Hematopoietic multipotent progenitor cell treated with erythropoietin and hydrocortisone succinate and interleukin-3 and kit ligand, for 4 days (in vitro differentiated cells): ENCODE measurements at places on chromosomes 4 and X.
A peak's percentile ranks its signal among the peaks of the same experiment; 100 is the strongest.

DNA sequence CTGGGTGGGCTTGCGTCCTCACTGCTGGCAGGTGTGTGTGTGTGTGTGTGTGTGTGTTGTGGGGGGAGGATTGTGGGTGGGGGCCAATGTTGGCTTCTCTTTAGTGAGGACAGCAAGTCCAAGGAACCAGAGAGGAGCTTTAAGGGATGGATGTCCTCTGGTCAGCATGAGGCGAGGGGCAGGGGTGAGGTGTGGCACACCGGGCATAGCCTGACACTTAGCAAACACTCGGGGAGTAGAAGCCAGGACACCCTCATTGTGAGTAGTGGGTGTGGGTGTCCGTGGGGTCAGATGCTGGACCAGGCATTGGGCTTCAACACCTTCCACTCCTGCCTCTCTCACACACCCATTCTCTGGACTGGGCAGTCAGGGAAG lies 2.8 kb downstream of the SORCS2 start:
- no peak for DNase-seq

- DNase-seq: no peak
Observed at GRCh38 chrX:152157042-152157441, 18.7 kb upstream of the MAGEA10 start.

- DNase-seq: no peak
Observed at GRCh38 chrX:15678339-15678738, 13.7 kb upstream of the CLTRN start.

DNA sequence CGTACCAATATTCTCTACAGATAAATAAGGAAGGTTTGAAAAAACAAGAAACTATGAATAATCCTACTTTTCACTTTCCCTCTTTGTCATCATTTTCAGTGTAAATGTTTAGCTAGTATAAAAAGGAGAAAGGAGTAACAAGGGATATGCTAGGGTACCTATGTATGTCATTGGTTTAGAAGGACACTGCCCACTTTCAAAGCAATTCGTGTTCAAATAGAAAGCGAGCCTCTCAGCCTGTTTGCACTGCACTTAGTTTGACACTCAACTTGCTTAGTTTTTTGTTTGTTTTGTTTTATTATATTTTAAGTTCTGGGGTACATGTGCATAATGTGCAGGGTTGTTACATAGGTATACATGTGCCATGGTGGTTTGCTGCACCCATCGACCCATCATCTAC lies 21.6 kb upstream of the RXFP1 start:
- no peak for DNase-seq

DNA sequence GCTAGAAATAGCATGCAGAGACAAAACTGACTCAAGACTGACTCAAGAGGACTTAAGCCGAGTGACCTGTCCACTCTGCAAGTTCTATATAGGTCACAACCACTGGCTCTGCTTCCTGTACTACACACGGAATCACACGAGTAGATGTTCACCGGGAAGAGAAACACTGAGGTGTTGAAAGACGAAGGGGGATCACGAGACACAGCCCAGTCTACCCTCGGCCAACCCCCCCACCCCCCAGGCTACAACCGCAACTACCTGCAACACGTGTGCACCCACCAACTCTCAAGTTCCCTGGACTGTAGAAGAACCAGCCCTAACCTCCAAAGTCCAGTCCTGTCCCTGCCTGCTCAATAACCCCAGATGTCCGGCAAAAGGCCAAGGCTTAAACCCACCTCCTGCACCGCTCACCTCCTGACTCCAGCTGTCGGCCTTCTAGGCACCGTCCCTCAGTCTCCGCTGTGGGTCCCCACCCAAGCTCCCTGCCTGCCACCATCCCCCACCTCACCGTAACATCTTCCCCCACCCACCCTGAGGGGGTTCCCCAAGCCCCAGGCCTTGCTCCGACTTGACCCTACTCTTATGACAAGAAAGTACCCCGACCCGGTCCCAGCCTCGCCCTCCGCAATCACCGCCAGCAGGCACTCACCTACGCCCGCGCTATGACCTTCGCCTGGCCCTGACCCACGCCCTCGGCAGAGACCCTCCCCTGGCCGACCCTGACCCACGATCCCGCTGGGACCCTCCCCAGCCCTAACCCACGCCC lies 739 bp downstream of the GAK start:
- DNase-seq: peak; percentile 23

- no peak for DNase-seq
Observed at GRCh38 chr4:19051831-19052230, 1030.3 kb upstream of the LCORL start.

GRCh38 chrX:150570512-150570911 lies 2.1 kb downstream of the MTM1 start:
- peak; percentile 73 for DNase-seq

DNA sequence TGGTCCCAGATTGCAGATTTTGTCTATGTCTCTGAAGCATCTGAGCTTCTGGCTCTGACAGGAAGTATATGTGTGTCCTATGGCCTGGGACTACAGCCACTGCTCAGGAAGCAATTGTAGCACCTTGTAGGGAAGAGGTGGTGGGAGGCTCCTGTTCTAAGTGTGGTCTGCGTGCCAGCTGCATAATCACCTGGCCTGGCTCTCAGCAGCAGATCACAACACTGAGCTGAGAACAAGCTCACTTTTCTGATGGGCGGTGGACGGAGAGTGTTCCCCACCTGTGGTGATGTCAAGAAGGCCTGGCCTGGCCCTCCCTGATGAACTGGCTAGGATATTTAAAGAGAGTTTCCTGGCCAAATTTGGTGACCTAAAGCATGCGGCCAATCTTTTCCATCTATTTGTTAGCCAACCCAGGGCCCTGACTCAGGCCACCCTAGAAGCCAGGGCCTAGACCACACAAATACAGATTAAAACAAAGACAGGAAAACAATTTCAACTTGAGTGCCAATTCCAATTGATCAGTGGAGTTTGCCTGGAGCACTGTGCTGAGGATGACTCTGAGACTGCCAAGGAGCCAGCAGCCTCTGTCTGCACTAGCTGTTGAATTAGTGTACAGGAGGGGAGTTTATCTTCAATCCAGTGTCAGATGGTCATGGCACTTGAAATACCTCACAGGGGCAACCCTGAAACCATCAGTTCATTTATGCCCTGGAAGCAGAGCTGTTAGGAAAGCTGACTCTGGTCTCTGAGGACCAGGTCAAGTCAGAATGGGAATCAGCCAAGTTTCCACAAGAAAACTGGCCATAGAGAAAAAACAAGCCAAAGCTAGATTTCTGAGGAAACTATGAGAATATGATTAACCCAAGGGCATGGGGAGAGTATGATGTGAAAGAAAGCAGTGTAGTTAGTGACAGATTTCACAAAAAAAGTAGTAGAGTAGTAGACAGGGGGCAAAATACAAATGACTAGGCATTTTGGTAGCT lies 47.4 kb downstream of the PRDM5 start:
- no peak for DNase-seq

DNA sequence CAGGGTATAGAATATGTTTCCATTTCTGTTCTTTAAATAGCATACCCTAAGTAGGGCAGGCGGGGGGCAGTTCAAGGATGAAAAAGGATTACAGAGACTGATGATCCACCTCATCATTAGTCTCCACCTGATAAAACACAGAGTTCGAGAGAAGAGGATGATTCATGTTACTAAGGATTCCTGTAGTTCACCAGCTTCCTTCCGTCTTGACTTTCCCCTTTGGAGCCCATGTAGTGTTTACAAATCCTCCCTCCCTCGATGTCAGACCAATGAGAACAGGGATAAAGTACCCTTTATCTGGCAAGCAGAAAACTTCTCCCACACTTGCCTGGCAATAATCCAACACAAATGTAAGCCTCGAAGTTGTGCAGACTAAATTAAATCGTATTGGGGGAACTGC lies 526.3 kb upstream of the FAM241A start:
- DNase-seq: no peak

- peak; percentile 15 for DNase-seq
Observed at GRCh38 chr4:98341309-98341708, 80.1 kb downstream of the RAP1GDS1 start.
